Femur (tissue), 1 donor: ENCODE measurements at places on chromosomes 3 and 15.

DNA sequence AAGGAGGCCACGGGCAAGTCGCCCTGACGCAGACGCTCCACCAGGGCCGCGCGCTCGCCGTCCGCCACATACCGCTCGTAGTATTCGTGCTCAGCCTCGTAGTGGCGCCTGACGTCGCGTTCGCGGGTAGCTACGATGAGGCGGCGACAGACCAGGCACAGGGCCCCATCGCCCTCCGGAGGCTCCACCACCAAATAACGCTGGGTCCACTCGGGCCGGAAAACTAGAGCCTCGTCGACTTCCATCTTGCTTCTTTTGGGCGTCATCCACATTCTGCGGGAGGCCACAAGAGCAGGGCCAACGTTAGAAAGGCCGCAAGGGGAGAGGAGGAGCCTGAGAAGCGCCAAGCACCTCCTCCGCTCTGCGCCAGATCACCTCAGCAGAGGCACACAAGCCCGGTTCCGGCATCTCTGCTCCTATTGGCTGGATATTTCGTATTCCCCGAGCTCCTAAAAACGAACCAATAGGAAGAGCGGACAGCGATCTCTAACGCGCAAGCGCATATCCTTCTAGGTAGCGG is at the start of gene EPM2AIP1:
Gene EPM2AIP1 (minus strand): TSS at position 326 of the 520 bp plus-strand sequence. CDS start 54 bp downstream, at position 272.
- no peak for DNase-seq

- no peak for DNase-seq
Observed at GRCh38 chr15:39344662-39345141, 236.2 kb upstream of the THBS1 start.

DNA sequence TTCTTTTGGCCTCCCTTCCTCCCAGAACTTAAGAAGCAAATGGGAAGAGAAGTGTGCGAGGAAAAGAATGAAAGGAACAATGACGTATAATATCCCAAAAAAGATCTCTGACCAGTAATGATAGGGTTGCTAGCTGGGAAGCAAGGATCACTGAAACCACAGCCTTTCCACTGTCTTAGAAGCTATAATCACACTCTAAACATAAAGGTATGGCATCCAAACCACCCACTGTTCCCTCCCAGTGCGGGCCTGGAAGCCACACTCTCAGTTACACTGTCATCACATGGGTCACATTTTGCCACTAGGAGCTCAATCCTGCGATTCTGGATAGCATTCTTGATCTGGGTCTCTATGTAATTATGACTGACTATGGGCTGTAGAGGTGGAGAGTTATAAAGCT is 131.6 kb upstream of the HACD2 start:
- DNase-seq = peak; percentile 75

GRCh38 chr3:102090721-102091045 is 241.4 kb downstream of the NFKBIZ start:
- DNase-seq = no peak

DNA sequence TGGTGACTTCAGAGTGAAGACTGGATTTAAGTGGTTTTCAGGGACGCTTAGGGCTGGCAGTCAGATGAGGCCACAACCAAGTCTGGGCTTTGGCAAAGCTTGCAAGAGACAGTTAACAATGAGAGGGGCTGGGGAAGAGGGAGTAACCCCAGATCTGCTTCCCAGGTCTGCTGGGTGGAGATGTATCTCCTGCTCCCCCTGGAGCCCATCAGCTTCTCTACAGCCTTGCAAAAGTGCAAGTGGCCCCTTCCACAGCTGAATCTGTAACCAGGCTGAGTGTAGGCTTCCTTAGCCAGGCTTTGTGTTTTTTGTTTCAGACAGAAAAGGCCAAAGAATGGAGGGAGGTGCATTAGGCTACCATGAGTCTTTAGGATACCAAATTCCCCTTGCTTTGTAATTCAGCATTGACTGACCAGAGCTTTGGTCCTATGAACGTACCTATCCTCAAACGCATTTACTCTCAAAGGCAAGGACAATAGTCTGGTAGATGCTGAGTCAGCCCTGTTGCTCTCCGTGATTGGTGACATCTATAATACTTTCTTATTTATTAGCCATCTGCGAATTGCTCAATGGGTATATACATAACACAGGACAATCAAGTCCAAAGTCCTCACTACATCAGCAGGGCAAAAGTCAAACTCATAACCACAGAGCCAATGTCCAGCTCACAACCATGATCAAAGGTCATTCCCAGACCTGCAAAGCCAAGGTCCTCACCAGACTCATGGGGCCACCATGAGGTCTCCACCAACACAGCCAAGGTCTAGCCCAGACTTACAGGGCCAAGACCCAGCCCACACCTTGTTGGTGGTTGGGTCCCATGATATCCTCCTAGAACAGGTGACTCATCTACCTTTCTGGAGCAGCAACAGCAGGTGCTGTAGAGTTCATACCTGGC is 17.1 kb downstream of the CCDC13 start:
- no peak for DNase-seq

DNA sequence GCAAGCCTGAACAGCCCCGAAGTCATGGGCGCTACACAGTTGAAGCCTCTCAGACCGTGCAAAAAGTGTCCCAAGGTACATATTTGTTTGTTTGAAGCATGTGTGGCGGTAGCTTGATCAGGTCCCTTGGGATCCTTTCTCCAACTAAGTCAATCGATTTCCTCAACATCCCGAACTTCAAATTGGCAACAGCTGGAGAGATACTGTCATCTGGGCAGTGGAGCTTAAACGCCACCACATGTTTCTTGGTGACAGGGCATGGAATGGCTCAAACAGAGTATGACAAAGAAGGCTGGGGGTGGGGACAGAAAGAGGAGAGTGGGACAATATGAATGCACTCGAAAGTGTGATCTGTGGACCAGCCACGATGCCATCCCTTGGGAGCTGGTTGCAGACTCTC is 84.9 kb upstream of the PSMD6 start:
- DNase-seq = no peak

- no peak for DNase-seq
Observed at GRCh38 chr3:44108481-44108880, 133.2 kb upstream of the TOPAZ1 start.

- no peak for DNase-seq
Observed at GRCh38 chr15:62020576-62021160, 39.6 kb downstream of the VPS13C start.

DNA sequence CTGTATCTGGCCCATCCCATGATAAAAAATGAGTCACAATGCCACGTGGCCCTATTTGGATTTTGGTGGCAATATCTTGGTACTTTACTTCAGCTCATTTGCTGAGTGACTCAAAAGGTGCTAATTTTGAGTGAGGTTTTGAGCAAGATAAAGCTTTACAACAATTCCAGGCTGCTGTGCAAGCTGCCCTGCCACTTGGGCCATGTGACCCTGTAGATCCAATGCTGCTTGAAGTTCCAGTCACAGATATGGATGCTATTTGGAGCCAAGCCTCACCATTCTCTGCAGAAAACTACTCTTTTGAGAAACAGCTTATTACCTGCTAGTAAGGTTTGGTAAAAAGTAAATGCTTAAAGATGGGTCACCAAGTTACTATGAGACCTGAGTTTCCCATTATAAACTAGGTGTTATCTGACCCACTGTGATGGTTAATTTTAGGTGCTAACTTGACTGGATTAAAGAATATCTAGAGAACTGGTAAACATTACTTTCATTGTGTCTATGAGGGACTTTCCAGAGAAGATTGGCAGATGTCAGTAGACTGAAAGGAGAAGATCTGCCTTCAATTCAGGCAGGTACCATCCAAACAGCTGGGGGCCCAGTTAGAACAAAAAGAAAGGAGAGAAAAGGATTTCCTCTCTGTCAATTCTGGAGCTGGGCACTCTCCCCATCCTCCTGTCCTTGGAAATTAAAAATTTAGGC is 1083.9 kb downstream of the DIPK2A start:
- no peak for DNase-seq

DNA sequence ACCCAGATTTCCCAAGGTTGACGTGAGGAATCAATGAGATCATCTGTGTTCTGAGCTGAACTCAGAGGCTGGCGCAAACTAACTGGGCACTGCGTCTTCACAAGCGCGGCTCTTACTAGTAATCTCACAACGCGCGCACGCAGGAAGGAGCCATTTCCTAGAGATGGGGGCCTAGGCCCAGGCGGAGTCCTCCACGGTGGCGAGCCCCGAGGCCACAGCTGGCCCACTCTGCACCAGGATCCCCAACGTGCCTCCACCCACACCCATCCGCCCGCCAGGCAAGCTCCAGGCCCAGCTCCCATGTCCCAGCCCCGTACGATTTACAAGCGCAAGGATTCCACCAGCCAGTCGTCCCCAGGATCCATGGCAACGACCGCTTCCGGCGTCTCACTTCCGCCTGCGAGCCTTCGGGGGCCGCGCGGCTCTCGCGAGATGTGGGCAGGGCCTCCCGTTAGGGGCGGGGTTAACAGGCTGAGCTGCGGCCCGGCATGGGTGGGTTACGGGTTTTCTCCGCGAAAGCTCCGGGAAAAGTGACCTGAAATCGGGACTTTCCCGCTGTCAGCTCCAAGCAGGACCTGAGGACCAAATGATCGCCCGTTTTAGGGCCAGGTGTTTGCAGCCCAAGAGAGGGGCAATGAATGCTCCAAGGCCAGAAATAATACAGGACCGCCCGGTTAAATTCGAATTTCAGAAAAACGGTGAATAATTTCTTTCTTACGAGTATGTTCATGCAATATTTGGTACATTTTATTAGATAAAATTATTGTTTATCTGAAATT is at the start of gene WDR73:
Gene WDR73 (minus strand): TSS at position 374 of the 779 bp plus-strand sequence. CDS start 9 bp downstream, at position 365.
- peak; percentile 99 for DNase-seq

GRCh38 chr3:182052332-182052731 is 340.6 kb downstream of the SOX2 start:
- no peak for DNase-seq

GRCh38 chr15:73030122-73030679 is 22.1 kb upstream of the NEO1 start:
- DNase-seq = no peak

- DNase-seq = no peak
Observed at GRCh38 chr3:58038675-58039292, 30.6 kb downstream of the FLNB start.

GRCh38 chr15:28994142-28994830 is 108.5 kb downstream of the APBA2 start:
- DNase-seq = no peak

DNA sequence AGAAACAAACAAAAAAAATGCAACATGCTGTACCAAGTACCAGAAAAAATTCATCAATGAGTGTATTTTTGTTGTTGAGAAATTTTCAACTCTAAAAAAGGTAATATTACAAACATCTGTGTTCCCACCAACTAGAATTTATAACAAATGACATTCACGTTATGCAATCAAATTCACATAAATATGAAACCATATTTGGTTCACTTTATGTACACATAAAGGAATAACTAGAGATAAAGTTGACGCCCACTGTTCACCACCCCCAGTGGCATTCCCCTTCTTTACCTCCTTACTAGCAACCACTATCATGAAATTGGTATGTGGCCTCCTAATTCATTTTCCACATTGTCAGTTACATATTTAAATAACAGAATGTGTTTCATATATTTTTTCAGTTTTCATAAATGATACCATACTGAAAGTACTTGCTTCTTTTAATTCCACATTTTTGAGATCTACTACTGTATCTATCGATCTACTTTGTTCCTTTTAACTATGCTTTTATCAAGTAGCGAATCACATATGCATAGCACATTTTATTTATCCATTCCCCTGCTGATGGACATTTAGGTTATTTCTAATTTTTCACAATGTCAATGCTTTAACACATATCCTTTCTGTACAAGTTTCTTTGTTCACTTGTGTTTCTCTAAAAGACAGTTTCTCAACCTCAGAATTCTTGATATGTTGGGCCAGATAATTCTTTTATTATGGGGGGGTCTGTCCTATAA is 34.5 kb downstream of the TBC1D5 start:
- DNase-seq = no peak

GRCh38 chr15:90957791-90958190 is 3.1 kb downstream of the RCCD1 start:
- DNase-seq = no peak

GRCh38 chr3:87503900-87504498 is 227.6 kb upstream of the POU1F1 start:
- no peak for DNase-seq

GRCh38 chr15:68389936-68390817 is 41.8 kb downstream of the ITGA11 start:
- peak; percentile 18 for DNase-seq

GRCh38 chr15:28107111-28107903 is 8.2 kb upstream of the OCA2 start:
- no peak for DNase-seq

GRCh38 chr3:54954022-54954421 is 26.2 kb upstream of the LRTM1 start:
- no peak for DNase-seq

GRCh38 chr3:182309120-182309519 is 484.2 kb upstream of the ATP11B start:
- no peak for DNase-seq

- no peak for DNase-seq
Observed at GRCh38 chr3:32336113-32336498, 55.5 kb upstream of the CMTM7 start.

DNA sequence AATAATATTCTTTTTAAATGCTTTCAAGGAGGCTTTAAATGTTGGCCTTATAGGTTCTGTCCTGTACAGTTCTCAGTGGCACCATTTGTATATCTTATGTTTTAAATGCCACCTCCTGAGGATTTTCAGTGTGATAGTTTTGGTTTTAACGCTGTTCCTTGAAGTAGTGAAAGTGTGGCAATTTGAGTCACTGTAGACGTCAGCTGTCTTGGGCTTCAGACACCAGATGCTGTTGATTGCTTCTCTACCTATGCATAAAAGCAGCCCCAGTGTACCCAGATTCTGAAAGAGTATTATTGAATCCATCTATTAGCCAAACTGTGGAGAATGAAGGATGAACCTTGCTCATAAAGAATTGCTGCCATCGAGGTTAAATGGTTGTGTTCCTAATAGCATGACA is 316.8 kb upstream of the GBE1 start:
- DNase-seq = no peak

DNA sequence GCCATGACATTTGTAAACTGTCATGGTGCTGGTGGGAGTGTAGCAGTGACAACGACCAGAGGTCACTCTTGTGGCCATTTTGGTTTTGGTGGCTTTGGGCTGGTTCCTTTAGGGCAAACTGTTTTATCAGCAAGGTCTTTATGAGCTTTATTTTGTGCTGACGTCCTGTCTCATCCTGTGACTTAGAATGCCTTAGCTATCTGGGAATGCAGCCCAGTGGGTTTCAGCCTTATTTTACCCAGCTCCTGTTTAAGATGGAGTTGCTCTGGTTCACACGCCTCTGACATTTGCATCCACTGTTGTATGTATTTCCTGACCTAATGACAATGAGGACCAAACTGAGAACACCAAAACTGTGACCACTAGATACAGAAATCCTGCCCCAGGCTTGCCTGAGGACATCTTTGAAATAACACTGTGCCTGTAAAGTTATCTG is 37.6 kb downstream of the RAB8B start:
- no peak for DNase-seq

DNA sequence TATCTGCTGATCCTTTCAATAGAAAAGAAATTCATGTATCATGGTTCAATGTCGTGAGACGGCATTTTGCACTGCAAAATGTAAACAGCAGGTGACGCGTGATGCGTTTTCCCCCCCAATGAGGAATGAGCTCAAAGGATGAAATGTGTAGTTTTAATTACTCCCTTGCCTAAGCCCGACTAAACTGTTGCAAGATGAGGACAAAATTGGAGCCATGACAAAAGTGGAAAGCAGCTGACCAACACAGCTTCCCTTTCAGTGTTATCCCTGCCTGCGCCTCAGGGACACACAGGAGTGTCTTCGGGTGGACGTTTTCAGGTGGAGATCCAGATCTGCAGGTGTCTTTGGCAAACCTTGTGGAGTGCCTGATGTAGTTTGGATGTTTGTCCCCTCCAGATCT is 92.0 kb downstream of the GABRG3 start:
- peak; percentile 47 for DNase-seq
